ENCODE measurements at places on chromosomes 16 and 17.

- DNase-seq: no peak
Observed at GRCh38 chr16:75043175-75043895, 44.5 kb downstream of the ZNRF1 start.

DNA sequence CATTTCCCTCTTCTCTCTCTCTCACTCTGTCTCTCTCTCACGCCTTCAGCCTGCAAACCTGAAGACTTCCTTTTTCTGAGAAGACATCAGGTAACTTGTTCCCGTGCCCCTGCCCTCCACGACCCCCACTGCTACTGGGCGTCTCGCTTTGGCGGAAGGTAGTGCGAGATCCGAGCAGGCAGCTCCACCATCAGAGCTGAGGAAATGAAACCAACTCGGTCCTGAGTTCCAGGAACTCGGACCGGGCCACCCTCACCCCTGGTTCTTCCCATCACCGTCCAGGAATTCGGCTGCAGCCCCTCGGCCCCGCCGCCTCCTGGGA lies 585 bp downstream of the MLKL start:
- DNase-seq: no peak

- DNase-seq: no peak
Observed at GRCh38 chr17:80952291-80952690, 39.4 kb upstream of the CHMP6 start.

DNA sequence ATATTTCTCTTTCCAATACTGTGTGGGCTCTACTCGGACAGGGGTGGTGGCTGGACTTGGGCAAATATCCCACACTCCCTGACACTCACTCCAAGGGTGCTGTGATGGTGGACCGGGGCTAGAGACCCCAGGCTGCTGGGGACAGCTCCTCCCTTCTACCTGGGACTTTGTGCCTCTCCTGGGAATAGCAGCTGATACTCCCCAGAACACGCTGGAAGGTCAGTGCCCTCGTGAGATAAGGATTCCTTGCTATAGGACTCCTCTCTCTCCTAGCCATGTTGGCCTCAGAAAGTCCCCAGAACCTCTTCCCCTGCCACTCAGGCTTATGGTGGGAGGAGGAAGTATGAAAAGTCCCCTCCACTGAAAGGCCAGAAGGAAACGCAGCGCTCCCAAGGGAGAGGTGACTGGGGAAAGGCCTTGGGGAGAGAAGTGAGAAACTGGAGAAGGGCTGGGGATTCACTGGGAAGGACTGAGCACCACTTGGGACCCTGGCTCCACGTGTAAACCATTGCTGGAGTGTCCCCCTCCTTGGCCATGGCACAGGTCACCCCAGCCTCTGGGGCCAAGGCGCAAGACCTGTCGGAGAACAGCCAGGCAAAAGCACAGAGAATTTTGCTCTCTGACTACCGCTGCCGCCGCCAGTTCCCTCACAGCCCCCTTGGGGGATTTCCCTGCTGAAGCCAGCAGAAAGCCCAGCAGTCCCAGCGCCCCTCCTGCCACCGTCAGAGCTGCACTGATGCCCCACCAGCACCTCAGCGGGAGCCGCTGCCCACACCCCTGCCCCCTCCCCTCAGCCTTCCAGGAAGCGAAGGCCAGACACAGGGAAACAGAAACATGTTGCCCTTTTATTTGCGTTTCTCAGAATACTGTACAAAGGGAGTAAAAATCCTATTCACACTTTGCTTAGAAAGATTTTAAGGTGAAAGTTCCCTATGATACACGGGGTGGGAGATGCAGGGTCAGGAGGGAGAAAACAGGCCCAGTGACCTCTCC lies 2.1 kb upstream of the GSDMB start:
- no peak for DNase-seq

DNA sequence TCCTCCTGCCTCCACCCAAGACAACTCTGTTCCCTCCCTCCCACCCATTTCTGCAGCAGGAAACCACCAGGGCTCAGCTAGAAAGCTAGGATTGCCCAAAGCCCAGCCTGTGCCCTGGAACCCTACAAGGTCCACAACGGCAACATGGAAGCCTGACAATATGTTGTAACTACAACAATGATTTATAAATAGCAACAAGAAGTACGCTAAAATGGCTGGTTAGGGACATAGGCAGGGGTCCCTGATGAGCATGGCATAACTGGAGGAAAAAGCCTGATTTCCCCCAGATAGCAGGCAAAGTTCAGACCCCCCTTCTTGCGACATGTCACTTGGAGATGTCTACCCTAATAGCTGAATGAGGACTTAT lies 6.6 kb downstream of the ST3GAL2 start:
- DNase-seq: no peak

GRCh38 chr17:73591296-73592078 lies 52.8 kb downstream of the SDK2 start:
- no peak for DNase-seq

DNA sequence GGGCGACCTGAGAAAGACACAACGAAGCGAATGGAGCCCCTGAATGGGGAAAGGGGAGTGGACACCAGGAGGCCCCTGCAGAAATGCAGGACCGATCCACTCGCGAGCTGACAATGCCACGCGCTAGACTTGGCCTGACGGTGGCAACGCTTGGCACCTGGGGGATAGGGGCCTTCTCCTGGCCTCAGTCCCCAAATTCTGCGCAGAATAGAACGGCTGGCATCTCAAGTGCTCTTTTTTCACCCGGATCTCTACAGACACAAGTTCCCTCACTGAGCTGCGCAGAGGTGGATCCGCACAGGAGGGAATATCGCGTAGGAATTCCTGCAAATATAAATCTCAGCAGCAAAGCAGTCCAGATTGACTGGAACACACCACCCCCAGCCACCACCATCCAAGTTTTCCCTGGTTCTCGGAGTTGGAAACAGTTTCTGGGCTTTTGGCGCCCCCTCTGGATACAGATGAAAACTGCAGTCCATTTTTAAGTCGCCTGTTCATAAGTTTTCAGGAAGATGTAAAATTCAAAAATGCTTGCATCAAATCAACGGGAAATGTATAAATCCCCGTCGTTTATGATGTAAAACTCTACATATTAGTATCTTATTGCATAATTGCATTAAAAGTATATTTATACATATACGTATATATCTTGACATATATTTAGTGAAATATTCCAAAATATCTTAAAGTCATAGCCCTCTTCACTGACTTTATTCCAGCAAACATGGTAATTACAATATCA lies 2.3 kb upstream of the SOX9 start:
- DNase-seq: peak; percentile 72

- no peak for DNase-seq
Observed at GRCh38 chr16:11313493-11314308, 31.6 kb upstream of the RMI2 start.

DNA sequence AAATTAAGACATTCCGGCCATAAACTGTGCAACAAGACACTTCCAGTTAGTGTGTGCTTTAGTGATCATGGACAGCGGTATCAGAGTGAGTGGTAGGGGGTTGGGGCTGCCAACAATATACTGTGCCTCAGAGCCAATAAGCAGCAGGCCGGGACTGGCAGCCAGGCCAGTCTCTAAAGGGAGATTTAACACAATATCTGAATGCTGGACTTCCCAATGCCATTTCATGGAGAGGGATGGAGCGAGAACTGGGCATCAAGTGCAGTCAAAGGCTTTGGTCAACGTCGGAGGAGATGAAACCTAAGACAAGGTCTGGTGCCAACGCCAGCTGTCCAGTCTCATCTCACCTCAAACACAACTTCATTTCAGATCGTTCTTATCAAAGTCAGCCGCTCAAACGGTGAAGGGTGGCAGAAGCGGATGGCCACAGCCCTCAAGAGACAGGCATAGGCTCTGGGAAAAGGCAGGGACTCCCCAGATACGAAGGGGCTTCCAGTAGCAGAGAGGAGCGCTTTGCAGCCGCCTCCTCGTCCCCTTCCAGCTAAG lies 935 bp downstream of the USP32 start:
- peak; percentile 13 for DNase-seq

GRCh38 chr16:1077877-1078578 lies 5.5 kb downstream of the SSTR5 start:
- DNase-seq: no peak

- no peak for DNase-seq
Observed at GRCh38 chr17:75654176-75654575, 12.8 kb downstream of the RECQL5 start.

DNA sequence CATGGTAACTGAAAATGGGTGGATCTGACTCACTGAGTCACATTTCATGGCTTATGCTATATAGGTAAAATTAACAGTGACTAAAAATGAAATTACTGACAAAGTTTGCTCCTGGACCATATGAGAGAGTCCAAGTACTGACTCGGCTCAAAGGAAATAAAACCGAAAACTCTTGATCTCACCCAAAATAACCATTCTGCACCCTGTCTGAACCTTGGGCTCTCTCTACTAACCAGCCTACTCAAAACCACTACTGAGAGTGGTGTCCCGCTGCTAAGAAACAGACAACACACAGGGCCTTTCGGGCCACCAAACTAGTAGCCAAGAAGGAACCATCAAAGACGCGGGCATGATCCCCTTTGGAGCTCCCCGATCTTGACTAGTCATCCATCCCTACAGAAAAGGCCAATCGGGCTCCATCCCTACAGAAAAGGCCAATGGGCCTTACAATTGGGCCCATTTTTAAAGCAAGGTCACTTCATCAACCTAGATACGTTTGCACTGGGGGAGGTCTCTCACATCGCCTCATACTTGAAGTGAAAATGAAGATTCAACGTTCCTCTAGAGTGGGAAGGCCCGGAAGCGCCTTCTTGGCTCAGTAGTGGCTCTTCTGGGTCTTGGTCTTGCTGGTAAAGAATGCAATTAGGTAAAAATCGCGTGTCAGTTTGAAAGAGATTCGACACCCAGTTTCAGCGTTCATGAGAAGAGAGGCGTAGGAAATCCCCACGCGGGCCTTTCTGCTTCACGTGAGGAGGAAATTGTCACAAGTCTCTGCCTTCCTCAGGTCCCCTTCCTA lies 720 bp upstream of the ZPBP2 start:
- DNase-seq: no peak

DNA sequence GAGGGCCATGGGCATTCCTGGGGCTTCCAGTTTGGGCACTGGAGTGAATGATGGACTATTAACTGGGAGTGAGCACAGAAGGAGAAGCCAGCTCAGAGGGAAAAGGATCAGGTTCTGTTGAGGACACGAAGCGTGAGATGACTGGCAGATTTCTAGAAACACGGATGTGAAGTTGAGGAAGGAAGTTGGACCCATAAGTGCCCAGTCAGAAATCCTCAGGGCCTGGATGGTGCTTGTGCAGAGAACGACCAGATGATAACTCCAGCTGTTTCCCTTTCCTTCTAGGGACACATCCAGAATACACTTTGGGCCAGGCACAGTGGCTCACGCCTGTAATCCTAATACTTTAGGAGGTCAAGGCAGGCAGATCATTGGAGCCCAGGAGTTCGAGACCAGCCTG lies 23.3 kb upstream of the ANKRD40CL start:
- no peak for DNase-seq

DNA sequence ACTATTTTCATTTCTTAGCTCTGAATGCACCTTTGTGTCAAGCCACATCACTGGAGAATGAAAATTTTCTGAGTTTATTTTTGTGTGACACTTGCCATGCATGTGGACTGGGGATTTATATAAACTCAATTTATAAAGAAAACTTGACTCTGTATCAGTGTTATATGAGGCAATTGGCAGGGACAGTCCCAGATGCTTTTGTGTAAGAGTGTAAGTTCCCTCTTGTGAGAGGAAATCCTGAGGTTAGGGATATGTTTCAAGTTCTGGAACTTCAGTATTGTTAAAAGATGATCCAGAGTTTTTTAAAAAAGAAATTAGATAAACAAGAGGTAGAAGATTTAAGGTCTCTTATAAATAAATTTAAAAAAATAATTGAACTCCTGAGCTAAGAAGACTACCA lies 10.9 kb upstream of the CCL8 start:
- no peak for DNase-seq

DNA sequence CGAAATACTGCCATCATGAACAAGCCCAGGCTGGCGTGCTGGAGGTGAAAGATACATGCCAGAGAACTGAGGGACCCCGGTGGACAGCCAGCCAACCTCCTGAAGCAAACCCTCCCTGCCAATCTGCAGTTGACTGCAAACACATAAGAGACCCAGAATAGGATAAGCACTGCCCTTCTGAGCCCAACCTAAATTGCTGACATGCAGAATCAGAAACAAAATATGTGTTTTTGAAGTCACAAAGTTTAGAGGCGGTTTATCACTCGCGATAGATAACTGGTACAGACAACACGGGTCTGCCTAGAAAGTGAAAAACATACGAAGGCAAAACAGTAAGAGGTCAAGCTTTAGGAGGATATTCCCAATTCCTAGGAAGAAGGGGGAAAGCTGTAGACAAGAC lies 14.6 kb downstream of the TOX3 start:
- DNase-seq: no peak

DNA sequence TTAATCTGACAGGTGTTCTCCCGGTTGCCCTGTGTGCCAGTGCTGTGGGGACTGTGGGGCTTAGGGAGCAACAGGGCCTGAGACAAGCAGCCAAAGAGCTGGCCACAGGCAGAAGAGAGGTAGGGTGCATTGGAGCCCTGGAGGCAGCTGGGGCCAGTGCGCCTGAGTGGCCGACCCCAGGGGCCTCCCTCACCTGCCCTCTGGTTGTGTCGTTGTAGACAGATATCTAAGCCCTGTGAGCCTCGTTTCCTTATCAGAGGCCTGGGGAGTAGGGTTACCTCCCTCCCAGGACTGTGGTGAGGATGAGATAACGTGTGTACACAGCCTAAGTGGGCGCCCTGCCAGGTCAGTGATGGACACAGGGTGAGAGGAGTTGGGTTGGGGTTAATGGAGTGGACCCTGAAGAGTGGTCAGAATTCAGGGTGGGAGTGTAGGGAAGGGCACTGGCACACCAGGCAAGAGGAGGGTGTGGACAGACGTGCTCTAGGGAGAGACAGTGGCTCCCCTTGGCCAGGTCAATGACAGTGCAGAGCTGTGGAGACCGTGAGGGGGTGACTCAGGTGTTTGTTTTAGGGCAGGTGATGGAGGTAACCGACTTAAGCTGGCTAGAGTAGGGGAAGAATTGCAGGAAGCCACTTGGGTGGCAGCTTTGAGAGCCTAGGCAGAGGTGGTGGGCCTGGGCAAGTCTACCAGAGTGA lies 3.4 kb downstream of the NARF start:
- no peak for DNase-seq

DNA sequence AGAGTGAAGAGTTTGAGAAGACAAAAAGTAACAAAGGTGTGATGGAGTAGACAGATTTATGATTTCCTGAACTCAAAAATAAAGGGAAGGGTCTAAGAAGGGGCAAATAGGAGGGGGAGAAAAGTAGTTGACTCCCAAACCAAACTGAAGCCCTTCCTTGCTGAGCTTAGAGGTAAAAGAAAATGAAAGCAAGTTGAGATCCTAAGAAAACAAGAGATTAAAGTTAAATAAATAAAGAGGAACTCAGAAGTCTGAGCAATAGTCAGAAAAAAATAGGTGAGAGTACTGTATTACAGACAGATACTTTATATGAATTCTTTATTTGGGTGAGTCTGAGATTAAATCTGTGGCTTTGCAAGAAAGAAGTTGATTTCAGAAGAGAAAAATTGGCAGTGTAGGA lies 3.3 kb upstream of the PSMD12 start:
- no peak for DNase-seq

- DNase-seq: no peak
Observed at GRCh38 chr17:39666231-39666600, 1.1 kb downstream of the TCAP start.

DNA sequence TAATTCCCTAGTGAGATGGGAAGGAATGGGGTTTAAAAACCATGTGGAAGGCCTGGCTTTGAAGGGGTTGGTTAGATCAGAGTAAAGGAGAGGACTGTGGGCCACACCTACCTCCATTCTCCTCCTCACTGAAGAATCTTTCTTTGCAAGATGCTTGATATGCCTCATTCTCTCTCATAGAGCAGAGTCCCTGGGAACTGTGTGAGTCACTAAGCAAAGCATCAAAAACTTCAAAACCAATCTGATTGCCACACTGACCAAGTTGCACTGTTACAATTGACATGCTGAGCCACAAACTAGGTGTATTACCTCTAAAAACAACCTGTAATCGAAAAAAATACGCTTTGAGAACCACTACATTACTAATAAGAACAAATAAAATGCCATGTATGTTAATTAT lies 2.0 kb downstream of the TUBD1 start:
- DNase-seq: no peak
